ENCODE measurements at places on chromosomes 12 and 14. TPM values are rescaled to one million over a fixed set of nuclear protein-coding genes. Genes with fewer than 3 reads are reported as not detected.

DNA sequence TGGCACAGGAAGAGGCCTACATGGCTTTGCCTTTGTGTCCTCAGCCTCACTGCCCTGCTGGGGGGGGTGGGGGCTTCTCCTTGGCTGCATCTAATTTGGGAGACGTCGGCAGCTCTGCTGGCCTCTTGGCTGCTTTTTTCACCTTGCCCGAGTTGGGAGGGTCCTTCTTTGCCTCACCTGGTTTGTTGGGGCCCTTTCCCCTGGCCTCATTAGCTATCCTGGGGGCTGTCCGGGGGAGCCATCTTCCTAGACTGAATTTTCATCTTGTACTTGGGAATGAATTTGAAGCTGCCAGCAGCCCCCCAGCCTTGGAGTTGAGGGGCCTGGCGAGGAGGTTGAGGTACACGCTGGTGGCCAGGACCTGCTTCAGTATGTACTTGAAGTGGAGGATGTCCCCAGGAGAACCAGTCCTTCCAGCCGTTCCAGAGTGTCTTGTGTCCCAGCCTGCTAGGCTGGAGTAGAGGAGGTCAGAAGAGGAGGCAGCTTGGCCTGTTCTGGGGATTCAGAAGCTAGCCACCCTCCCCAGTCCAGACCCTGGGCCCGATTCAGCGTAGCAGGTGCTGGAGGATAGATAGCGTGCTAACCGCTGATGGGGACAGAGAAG is 70.7 kb upstream of the VASH1 start:
- no peak overlapping the region for H3K4me3 ChIP-seq
- no peak overlapping the region for H3K27ac ChIP-seq
- no peak for DNase-seq
- no peaks in the 10 kb centered on the region for H3K4me1 ChIP-seq

DNA sequence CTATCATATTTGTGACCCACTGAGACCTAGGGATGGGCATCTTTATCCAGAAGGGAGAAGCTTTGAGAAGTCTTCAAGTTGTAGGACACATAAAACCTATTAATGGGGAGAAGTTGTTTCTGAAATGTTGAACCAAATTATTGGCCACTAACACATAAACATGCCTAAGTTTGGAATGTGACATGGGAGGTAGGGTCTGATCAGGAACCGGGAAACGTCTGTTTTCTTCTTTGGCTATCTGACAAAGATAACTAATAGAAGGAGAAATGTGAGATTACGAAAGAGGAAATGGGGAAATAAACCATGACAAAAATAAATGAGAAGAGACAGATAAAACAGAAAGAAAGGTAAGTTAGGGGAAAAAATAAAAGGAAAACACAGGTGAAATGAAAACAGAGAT is 425.2 kb downstream of the EGLN3 start:
- H3K4me3 ChIP-seq: no peak overlapping the region
- no peaks in the 10 kb centered on the region for H3K27me3 ChIP-seq
- no peak for DNase-seq
- no peak overlapping the region for H3K27ac ChIP-seq
- H3K4me1 ChIP-seq: peaks cover 6% of the 10 kb centered on the region
- H3K36me3 ChIP-seq: no peaks in the 10 kb centered on the region

DNA sequence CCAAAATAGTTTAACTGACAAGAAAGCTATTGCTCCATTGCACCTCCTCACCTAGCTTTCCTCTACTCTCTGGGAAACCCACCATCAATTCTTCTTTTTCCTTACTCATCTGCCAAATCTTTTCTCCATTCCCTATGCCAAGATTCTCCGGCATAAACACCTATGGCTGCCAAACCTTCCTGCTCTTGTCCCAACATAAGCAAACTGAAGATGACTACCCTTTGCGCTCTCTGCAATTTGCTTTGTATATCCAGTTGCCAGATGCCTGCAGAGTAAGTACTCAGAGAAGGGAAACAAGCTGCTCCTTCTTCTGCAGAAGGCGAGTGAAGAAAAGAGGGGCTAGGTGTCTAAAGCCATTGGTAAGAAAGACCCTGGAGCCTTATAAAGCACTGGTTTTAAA is 11.5 kb downstream of the PTGER2 start:
- no peak for DNase-seq
- H3K36me3 ChIP-seq: no peaks in the 10 kb centered on the region
- H3K4me3 ChIP-seq: no peak overlapping the region
- H3K27ac ChIP-seq: no peak overlapping the region
- H3K4me1 ChIP-seq: peaks cover 16% of the 10 kb centered on the region

DNA sequence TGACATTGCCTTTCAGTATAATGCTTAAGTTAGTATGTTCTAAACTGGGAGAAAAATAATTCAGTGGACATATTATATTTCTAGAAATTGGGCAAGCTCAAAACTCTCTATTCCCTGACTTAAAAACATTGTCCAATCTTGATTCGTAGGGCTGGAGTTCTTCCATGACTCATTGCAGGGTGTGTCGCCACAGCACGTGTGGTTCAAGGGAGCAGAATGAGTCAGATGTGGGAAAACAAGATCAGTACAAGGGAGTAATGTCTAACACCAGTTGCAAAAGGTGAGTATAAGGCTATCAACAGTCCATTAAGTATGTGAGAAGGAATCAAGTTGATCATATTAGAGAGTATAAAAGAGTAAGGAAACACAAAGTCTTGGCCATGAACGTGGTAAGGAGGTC is 887.0 kb downstream of the TMTC2 start:
- no peaks in the 10 kb centered on the region for H3K27me3 ChIP-seq
- no peaks in the 10 kb centered on the region for H3K36me3 ChIP-seq
- no peak overlapping the region for H3K27ac ChIP-seq
- no peak overlapping the region for H3K4me3 ChIP-seq
- DNase-seq: no peak

GRCh38 chr12:43111608-43112007 is 440.4 kb downstream of the ADAMTS20 start:
- DNase-seq: no peak
- no peaks in the 10 kb centered on the region for H3K27me3 ChIP-seq
- H3K27ac ChIP-seq: no peak overlapping the region
- H3K4me1 ChIP-seq: no peaks in the 10 kb centered on the region

DNA sequence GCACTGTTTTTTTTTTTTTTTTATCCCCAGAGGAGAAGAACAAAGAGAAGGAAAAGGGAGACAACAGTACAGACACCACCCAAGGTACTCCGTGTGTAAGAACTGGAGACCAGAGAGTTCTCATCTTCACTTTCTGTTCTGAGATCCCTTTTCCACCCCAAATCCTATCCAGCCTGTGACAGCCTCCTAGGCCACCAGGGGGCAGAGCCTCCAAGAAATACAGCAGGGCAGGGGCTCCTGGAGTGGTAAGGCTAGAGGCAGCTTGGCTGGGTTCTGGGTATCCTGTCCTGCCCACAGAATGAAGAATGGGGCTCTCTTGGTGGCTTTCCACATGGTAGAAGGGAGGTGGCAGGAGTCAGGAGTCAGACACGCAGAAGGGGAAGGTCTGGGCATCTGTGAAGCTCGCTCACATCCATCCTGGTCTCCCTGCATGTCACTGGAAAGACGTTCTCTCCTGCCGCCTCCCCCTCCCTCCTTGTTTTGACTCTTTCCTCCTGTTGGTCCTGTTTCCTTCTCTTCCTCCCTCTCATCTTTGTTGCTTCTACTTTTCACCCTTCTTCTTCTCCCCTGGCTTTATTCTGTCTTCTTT is 12.0 kb downstream of the CLSTN3 start:
- no peak overlapping the region for H3K27ac ChIP-seq
- no peak overlapping the region for H3K4me3 ChIP-seq
- peaks cover 10% of the 10 kb centered on the region for H3K36me3 ChIP-seq
- H3K4me1 ChIP-seq: no peaks in the 10 kb centered on the region

DNA sequence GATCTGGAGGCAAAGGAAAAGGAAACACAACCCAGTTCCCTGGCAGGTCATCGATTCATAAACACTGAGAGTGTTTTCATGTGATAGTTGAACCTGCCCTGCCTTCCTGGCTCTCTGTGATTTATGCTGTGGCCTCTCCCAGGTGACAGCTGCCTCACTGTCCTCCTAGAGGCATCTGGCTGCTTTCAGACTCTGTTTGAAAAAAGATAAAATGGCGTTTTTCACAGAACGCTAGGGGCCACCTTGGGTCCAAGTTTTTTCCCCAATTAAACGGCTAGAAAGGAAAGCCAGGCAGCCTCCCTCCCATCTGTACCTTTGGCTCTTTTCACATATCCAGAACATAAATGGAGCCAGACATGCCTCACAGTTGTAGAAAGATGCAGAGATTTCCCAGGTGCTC is 252.6 kb upstream of the CCDC196 start:
- H3K4me1 ChIP-seq: no peaks in the 10 kb centered on the region
- no peak overlapping the region for H3K4me3 ChIP-seq
- no peaks in the 10 kb centered on the region for H3K27me3 ChIP-seq
- no peak overlapping the region for H3K27ac ChIP-seq

DNA sequence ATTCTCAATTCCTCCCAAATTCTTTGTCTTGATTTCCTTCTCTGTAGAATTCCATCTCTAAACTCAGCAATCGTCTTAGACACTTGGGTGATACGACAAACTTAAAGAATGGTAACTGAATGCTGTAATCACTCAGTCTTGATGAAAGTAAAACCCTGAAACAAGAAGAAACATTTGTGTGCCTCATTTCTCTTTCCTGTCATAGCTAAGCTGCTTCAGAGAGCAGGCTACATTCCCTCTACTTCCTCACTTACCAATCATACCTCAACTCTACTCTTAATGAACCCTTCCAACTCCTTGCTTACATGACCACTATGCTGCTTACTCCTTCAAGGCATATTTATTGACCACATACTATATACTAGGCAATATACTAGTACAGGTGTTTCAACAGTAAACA is 8.3 kb downstream of the MAP4K5 start:
- no peak overlapping the region for H3K4me3 ChIP-seq
- H3K36me3 ChIP-seq: peaks cover 6% of the 10 kb centered on the region
- peaks cover 48% of the 10 kb centered on the region for H3K4me1 ChIP-seq
- H3K27me3 ChIP-seq: no peaks in the 10 kb centered on the region

DNA sequence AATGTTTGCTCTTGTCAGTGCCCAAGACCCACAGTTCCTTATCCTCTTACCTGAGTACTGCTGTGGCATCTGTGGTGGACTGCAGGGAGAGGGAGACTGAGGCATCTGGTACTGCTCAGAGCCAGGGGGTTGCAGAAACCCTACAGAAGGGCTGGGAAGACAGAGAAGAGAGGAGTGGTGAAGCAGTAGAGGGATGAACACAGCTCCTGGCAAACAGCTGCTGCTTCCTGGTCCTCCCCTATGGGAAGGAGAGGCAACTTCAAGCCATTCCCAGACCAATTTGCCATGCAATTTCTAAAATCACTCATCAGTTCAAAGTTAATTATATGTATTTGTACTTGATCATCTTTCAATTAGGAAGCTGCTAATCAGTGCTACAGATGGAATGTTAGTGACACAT is 15.7 kb upstream of the STAC3 start:
- H3K36me3 ChIP-seq: peaks cover 76% of the 10 kb centered on the region
- H3K4me3 ChIP-seq: no peak overlapping the region
- H3K27me3 ChIP-seq: no peaks in the 10 kb centered on the region

The ENDOU gene
- total RNA-seq: 0.32 TPM

The ACVR1B gene
- total RNA-seq: 33.5 TPM

The TBC1D30 gene
- total RNA-seq: 14.8 TPM

Data from upper lobe of right lung (tissue), 1 donor.